ENCODE measurements at places on chromosomes 5 and 9.

- peak; percentile 65 for DNase-seq
Measured at GRCh38 chr5:102911973-102912372, 156.9 kb downstream of the PAM start.

DNA sequence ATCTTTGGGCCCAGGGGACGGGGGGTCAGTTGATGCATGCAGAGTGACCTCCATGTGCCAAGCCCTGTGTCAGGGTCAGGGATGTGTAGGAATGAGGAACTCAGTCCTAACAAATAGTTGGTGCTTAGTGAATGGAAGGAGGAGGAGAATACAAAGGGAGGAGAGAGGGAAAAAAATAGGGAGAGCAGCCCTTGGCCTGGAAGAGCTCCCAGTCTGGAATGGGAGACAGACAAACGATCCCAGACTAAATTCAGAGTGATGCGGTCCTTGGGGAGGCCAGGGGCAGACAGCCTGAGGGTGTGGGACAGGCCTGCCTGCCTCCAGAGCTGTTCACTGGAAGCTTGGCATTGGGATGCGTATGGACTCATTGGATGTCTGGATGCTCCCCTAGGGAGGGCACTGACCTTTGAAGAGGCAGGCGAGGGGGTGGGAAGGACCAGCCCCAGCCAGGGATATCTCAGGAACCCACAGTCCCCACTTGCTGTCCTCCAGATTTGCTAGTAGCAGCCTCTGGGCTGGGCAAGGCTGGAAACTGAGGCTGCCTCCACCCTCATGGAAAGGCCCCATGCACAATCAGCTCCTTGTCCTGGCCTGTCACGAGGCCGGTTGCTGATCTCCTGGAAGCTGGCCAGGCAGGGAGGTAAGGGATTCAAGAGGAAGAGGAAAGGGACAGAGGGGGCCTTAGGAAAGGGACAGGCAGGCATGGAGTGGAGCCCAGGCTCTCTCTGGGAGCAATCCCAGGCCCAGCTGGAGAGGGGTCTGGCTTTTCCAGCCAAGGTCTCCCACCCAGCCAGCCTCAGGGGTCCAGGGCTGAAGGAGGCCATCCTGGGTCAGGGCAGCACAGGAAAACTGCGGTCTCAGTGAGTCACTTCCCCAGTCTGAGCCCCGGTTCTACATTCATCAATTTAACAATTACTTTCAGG is 69.0 kb upstream of the GGTA1 start:
- peak; percentile 55 for DNase-seq

- DNase-seq, result peak; percentile 91
Measured at GRCh38 chr9:108562176-108562575, 293.6 kb downstream of the ACTL7B start.

DNA sequence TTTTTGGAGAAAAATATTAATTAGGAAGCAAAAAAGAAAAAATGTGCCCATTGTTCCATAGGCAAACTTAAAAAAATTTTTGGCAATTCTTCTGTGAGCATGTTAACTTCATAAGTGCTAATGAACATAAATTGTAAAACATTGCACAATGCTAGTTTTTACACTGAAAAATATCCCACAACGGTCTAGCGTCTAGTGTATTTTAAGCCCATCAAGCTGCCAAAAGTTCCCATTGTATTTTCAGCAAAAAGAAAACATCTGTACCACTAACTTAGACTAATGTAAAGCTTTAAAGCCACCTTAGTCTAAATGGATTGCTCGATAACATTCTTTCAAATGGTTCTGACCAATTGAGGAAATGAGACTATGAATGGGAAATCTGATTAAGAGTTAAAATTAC is 2.8 kb downstream of the NR6A1 start:
- no peak for DNase-seq

- DNase-seq, result no peak
Measured at GRCh38 chr5:180816608-180817534, 14.3 kb upstream of the MGAT1 start.
